SJSA1 (cell line): ENCODE measurements at places on chromosomes 3 and 15. TPM values are rescaled to one million over a fixed set of nuclear protein-coding genes. Genes with fewer than 3 reads are reported as not detected.

- DNase-seq = no peak
Measured at GRCh38 chr3:138426211-138426610, 8.2 kb upstream of the ESYT3 start.

DNA sequence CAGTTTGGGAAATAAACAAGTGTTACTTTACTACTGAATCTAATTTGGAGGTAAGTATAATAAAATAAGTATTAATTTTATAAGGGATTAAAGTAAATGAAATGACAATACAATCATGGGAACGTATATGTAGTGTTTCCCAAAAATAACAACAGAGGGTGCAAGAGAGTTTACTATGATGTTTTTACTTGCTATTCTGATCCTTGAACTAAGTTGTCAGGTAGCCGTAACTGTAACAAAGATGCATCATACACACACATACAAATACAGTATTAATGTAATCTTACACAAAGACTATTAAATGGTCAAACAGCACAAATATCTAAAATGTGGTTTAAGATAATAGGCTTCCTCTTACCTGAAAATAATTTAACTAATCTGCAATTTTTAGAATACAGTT lies 311.4 kb downstream of the TBC1D5 start:
- DNase-seq = no peak

The IQSEC1 gene
- total RNA-seq = 6.5 and 9.6 TPM in 2 replicates

- no peak for DNase-seq
Measured at GRCh38 chr15:71957026-71957425, 146.7 kb downstream of the NR2E3 start.

GRCh38 chr3:14647976-14648955 lies 3.3 kb upstream of the CCDC174 start:
- DNase-seq = no peak

DNA sequence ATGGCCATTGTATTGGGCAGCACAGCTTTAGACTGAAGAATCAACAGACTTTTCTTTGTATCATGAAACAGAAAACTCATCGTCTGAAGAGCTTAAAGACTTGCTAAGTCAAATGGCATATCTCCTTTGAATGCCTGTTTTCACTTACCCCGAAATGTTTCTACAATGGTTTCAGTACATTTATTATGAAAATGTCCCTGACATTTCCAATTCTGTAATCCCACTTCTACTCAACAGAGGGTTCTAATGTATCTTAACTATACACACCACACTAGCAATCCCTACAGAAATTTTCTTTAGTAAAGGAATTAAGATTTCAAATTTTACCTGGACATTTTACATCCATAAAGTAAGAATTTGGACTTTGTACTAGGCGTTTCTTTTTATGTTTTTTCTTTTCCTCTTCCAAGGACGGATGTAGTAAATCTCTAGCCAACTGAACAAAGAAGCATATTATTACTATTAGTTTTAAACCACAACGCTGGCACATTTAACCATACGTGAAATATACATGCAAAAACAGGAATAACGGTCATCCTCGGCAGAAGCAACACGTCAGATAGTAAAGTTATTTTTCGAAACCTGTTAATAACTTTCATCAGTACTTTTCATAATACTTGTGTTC lies 1.1 kb downstream of the RPS27L start:
- no peak for DNase-seq

GRCh38 chr3:102605153-102605552 lies 170.3 kb downstream of the ZPLD1 start:
- no peak for DNase-seq

DNA sequence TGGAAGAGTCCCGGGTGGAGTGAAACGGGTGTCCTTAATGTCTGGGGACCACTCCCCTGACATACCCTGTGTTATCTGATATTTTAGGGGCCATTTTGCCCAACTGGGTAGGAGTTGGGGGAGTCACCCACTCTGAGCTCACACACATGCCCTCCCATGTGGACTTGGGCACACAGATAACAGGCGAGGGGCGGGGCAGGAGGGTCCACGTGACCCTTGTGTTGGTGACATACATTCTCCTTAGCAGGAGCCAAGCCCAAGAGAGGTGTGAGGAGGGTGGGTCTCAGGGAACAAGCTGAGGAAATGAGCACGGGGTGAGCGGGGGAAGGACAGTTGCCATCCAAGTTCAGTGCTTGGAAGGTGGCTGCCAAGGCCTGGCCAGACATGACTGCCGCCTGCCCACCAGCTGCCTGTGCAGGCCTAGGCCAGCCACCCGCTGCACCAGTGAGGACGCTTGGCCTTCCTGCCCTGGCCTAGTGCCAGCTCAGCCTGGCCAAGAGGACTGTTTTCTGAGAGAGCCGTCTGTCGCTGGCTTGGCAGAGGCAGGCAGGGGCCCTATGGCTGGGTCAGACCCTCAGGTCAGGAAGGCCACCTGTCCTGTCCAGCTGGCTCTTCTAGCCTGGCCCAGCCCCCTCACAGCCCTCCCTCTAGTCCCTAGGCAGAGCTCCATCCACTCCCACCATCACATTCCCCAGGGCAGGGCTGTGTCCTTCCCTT lies 31.3 kb upstream of the TMEM115 start:
- no peak for DNase-seq

The PDIA5 gene
- total RNA-seq = 7.0 and 7.7 TPM in 2 replicates

- DNase-seq = no peak
Measured at GRCh38 chr3:126339466-126339865, 17.7 kb downstream of the KLF15 start.

DNA sequence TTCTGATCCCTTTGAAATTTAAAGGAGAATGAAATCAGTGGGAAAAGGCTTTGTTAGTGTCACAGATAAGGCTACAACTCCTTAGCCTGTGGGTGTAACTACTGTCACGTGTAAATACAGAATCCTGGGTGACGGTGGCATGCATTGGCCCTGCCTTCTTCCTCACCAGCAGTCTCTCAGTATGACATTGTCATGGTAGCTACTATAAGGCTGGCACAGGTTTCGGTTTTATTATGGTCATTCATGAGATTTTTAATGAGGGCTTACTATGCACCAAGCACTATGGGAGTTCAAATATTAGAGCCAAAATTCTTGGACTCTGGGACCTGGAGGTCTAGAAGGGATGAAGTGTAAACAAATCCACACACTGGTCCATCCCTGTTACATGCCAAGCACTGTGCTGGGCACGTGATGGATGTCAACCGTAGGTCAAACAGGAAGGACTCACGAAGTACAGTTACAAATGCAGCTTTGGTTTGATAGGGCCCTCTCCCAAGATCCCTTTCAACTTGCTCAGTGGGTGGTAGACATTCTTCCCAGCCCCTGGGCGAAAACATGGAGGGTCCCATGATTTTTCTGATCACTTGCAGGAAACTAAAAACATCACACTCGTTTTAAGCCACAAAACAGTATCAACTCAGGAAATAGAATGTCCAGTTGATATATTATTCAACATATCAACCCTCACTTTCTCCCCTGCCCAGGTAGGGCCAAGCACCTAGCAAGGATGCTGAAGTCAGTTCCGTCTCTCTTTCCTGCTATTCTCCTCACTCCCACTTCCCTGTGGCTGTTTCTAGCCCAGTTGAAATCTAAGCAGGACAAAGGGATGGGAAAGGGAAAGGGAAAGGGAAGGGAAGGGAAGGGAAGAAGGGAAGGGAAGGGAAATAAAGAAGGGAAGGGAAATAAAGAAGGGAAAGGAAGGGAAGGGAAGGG lies 25.3 kb downstream of the BFSP2 start:
- no peak for DNase-seq

DNA sequence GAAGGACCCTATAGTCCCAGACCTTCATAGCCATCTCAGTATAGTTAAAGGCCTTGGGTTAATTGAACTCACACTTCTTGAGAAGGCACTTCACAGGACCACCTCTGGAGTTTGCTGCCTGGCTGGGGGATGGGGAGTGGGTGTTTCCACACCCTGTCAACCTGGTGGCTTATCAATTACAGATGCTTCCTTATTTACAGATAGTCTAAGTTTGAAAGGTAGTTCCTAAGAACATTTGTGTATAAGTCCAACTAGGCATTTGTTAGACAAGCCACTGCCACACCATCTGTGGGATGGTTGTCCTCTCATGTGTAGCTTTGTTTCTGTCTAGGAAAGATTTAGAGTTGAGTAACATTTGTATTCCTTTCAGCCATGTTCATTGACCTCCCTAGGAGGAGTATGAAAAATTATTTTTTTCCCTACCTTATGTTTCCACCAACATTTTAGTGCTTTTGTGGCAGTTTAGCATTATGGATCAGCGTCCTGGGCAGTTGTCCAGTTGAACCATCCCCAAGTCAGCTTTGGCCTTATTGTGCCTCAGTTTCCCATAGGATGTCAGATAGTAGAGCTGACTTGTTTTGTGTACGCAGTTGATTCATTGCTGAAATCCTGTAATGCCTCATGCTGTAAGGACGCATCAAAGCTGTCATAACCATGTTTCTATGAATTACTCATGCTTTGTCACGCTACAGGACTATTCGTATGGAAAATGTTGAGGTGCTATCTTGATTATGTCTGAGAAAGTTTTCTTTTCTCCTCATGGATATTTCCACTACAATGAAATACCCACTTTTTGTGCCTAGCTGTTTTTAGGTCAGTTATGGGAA lies 21.2 kb upstream of the SIAH2 start:
- DNase-seq = no peak

- no peak for DNase-seq
Measured at GRCh38 chr15:66110864-66111263, 142.7 kb downstream of the MEGF11 start.

The ISLR2 gene
- total RNA-seq = not detected in 2 replicates

The RTP4 gene
- 2.2 and 3.1 TPM in 2 replicates for total RNA-seq

The SLC51B gene
- total RNA-seq = 1.1 TPM in 1 of 2 replicates, not detected in the other

- peak; percentile 68 for DNase-seq
Measured at GRCh38 chr3:142315083-142315482, 89.7 kb upstream of the GK5 start.

The CEMIP gene
- total RNA-seq = 0.03 TPM in 1 of 2 replicates, not detected in the other

DNA sequence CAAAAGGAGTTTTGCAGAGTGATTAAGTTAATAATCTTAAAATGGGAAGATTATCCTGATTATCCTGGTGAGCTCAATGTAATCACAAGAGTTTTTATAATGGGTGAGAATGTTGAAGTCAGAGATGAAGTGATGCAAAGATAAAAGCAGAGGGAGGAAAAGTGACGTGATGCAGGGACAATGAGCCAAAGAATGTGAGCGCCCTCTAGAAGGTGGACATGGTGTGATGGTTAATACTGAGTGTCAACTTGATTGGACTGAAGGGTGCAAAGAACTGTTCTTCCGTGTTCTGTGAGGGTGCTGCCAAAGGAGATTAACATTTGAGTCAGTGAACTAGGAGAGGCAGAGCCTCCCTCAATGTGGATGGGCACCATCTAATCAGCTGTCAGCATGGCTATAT lies 569.6 kb upstream of the AGTR1 start:
- no peak for DNase-seq

GRCh38 chr3:47565734-47566550 lies 12.7 kb downstream of the CSPG5 start:
- no peak for DNase-seq

- no peak for DNase-seq
Measured at GRCh38 chr3:172057059-172057458, 17.7 kb downstream of the FNDC3B start.

GRCh38 chr15:39781147-39781966 lies 1.3 kb downstream of the FSIP1 start:
- no peak for DNase-seq

The TGM4 gene
- 0.05 TPM in 1 of 2 replicates, not detected in the other for total RNA-seq

GRCh38 chr3:57999417-58000115 lies 8.7 kb upstream of the FLNB start:
- no peak for DNase-seq

- DNase-seq = no peak
Measured at GRCh38 chr3:37162501-37163245, 11.7 kb downstream of the LRRFIP2 start.

GRCh38 chr3:4735243-4735642 lies 242.1 kb downstream of the ITPR1 start:
- DNase-seq = no peak

The LRRN1 gene
- total RNA-seq = not detected in 2 replicates

- DNase-seq = no peak
Measured at GRCh38 chr15:58453931-58454793, 22.4 kb downstream of the LIPC start.

GRCh38 chr3:130661140-130661891 lies 85.3 kb downstream of the PIK3R4 start:
- DNase-seq = no peak

The SAMMSON gene
- not detected in 2 replicates for total RNA-seq

- DNase-seq = no peak
Measured at GRCh38 chr3:140508550-140508949, 169.3 kb upstream of the TRIM42 start.

The CACNA2D3 gene
- not detected in 2 replicates for total RNA-seq

The RYR3 gene
- 7.9 and 10.3 TPM in 2 replicates for total RNA-seq

The CISH gene
- total RNA-seq = 0.92 TPM in 1 of 2 replicates, not detected in the other

DNA sequence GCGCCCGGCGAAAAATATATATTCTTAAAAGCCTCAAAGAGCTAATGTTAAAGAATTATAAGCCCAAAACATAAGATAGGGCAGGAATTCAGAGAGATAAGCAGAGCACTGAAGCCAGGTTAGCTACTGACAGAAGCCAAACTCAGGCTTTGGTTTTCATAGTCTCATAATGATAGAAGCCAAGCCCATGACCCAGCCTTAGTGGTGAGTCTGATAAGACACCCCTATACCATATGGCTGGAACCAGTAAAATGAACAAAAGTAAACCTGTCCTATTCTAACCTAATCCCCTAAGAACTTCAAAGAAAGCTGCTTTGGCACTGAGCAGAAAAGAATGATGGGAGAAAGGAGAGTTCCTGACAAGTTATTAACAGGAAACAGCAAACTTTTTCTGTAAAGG lies 25.9 kb downstream of the MYO9A start:
- no peak for DNase-seq
